ENCODE measurements at places on chromosomes 6 and 20.

DNA sequence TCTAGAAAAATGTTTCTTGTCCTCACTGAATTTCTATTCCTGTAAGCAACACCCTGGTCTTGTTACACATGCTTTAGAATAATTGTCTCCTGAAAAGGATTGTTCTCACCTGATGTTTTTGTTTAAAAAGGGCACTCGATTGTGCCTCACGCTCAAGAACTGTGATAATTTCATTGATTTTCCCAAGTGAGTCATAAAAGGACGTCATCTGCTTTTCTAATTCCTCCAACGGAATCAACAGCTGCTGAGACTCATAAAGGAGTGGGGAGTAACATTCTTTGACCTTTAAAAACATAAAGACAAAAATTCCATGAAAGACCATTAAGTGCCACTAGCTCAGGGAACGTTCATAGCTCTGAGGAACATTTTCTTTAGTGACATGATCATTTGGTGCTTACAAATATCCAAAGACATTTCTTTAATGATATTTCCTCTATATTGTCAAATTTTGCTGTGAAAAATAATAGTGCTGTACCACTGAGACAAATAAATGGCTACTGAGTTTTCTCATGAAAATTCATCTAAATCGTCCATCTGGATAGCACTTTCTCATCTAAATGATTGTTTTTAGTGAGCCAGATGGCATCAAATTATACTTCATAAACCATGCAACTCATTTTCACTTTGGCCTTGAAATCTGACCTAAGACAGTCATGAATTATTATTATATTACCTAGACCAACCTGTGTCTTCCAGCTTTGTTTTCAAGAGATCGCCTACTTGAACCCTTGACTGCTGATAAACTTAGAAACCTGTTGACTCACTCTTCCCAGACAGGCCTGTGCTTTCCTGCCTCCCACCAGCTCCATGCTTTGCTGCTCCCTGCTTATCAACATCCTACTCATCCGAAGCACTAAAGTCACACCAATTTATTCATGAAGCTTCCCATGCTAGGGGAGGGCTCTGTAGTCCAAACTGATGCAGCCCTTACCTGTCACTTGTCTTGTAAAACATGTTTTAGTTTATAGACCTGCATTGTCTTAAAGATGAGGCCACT lies 178.2 kb downstream of the SYNE1 start:
- no peak for DNase-seq

GRCh38 chr6:7924867-7925266 lies 14.3 kb upstream of the TXNDC5 start:
- DNase-seq = no peak

DNA sequence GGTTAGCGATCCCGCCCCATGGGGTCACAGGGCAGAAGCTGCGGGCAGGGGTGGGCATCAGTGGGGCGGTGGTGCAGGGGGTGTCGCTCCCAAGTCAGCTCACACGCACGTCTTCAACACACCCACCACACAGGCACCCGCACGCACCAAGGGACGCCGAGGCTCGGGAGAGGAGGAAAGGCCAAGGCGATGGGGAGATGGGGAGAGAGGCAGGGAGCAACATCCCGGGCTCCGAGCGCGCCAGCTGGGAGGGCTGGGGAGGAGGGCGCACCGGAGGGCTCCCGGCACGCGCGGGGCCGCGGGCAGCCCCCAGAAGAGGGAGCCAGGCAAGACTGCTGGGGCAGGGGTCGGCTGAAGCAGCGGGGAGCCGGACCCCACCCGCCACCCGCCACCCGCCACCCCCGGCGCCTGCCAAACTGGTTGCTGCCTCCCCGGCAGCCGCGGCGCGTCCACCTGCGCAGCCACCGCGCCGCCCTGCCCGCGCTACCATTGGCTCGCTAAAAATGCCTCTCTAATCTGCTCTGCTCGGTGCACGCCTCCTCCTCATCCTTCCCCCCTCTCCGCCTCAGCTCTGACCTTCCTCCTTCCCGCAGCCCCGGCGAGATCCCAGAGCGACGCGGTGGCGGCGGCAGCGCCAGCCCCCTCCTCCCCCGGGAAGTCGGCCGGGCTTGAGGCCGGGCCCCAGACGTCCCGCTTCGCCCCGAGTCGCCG lies at the start of gene PACSIN1:
Gene PACSIN1 (plus strand): TSS at position 546 of the 711 bp plus-strand sequence. CDS start 60,230 bp downstream, outside the sequence.
- peak; percentile 63 for DNase-seq

GRCh38 chr20:11302436-11302835 lies 615.3 kb upstream of the BTBD3 start:
- DNase-seq = no peak

DNA sequence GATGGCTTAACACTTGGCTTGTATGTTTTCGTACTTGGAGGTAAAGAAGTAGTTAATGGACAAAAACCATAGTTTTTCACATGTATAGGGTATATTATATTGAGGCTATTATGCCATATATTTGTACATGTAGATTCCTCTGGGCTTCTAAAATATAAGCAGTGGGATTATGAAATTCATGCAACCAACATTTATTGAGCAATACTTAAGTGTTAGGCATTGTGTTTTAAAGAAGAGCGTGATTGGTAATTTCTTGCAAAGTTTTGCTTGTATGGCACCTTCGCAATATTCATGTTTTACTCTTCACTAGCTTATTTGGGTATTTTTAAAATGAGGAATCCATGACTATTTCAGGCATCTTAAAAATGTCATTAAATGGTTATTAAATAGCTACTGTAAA lies 2.5 kb downstream of the TULP4 start:
- no peak for DNase-seq

- no peak for DNase-seq
Observed at GRCh38 chr6:109998159-109998785, 20.2 kb downstream of the GPR6 start.
